Stimulated activated naive CD4-positive, alpha-beta T cell treated with Interleukin-2 at 50 U/mL for 16 hours (primary cell): ENCODE measurements at places on chromosomes 7 and 10.

GRCh38 chr10:63667596-63668480 is 146.6 kb downstream of the REEP3 start:
- DNase-seq: no peak

GRCh38 chr10:29876008-29876555 is 183.3 kb downstream of the JCAD start:
- DNase-seq: no peak

DNA sequence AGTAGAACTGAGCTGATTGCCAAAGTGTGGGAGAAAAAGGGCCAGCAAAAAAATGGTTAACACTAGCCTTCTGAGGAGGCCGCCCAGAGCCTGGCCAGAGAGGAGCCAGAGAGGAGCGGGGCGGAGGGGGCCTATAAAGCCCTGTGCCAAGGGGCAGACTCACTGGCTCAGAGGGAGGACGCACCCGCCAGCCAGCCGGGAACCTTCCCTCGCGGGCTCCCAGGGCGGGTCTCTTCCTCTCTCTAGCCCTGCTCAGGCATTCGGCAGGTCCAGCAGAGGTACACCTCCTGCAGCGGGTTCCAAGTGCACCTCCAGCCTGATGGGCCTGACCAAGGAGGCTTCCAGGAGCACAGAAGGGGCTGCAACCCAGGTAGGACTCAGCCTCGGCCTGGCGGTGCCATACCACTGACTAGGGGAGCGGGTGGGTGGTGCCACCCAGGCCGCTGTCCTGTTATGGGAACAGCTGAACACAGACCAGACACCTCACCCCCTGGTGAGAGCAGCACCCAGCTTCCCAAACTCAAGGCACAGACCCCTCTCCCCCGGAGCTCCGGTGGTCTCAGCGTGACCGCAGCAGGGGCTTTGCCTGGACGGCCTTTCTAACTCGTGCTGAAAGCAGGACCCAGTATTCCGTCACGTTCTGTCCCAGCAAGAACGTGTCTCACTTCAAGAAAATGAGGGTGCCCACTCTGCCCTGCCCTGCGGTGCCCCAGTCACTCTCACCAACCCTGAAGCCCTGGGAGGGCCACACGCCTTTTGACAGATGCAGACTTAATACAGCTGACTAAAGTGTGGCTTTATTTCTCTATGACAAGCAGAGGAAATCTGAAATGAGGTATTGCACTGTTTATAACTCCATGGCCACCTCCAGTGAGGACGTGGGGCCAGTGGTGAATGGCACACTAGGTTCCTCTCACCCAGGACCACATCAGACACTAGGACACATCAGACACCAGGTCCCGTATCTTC is at the start of gene GPER1:
TSS of gene GPER1 (plus strand) at position 162 of the 969 bp plus-strand sequence. CDS start 3,616 bp downstream, outside the sequence.
- no peak for DNase-seq

DNA sequence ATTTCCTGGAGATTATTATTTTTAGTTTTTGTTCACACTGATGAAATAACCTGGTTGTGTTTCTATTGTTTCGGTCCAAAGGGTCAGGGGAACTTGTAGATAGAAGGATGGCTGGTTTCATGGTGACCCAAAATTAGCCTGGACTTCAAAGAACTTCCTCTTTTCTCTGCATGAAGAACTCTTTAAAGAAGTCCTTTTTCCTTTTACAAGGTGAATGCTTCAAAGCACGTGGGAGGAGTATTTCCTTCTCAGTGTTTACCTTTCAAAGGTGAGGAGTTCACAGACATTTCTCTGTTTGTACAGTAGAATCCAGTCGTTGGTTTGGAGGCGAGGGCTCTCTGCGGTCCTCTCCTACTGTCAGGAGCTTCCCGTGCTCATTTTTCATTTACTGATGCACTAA is 561.7 kb downstream of the GATA3 start:
- DNase-seq: no peak

GRCh38 chr10:50260791-50261281 is 9.5 kb upstream of the ASAH2 start:
- DNase-seq: no peak

- DNase-seq: no peak
Measured at GRCh38 chr10:119831656-119832055, 41.0 kb downstream of the MCMBP start.

- DNase-seq: no peak
Measured at GRCh38 chr7:128137181-128137580, 103.9 kb upstream of the LEP start.

DNA sequence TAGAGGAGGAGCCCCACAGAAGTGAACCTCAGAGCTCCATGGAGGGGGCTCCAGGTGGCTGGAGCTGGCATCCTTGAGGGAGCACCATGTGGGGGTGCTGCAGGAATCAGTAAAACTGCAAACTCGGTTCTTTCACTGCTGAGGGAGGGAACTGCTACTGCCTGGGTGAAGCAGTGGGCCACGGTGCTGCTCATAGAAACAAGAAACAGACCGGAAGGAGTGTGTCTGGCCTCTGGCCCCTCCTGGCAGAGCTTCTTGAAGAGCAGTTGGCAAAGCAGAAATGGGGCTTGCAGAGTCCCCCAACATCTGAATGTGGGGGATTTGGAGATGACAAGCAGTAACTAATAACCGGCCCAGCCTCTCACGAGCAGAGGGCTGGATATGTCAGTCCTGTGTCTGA is 23.8 kb downstream of the TACC2 start:
- DNase-seq: no peak

- DNase-seq: no peak
Measured at GRCh38 chr7:105830405-105831301, 45.7 kb downstream of the ATXN7L1 start.

- DNase-seq: no peak
Measured at GRCh38 chr7:129084801-129085551, 30.1 kb upstream of the TNPO3 start.

DNA sequence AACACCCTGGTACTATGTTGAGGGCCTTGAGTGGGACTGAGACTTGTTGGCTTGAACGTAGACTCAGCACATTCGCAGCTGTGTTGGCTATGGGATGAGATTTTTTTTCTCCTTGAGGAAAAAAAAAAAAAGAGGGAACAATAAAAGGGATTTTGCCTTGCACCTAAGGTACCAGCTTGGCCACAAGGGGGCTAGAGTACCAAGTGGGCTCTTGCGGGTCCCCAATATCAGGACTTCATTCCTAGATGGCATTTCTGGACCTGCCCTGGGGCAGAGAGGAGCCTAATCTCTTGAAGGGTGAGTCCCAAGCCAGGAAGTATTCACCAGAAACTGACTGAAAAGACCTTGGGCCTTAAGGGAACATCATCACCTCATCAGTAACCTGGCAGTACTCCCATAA is 1083.6 kb upstream of the PHF14 start:
- no peak for DNase-seq

DNA sequence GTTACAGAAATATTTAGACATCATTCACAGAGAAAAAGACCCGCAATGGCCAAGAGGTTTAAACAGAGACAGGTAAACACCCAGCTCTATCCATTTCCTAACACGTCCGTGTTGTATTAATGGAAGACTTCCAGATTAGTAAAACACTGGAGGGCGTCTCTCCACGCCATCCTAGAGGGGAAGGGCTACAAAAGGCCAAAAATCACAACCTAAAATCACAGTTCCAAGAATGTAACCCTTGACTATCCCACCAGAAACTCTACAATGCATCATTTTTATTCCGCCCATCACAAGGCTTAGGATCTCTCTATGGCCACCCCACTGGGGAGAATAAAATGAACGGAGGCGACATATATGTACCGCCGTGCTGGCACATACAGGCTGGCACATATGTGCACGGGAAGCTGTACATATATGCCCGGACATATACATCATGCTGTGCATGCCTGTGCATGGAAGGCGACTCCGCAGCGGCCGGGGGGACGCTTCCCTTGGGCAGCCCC is 734 bp downstream of the PCLO start:
- DNase-seq: no peak

GRCh38 chr10:94402843-94403379 is 570 bp downstream of the TBC1D12 start:
- no peak for DNase-seq

DNA sequence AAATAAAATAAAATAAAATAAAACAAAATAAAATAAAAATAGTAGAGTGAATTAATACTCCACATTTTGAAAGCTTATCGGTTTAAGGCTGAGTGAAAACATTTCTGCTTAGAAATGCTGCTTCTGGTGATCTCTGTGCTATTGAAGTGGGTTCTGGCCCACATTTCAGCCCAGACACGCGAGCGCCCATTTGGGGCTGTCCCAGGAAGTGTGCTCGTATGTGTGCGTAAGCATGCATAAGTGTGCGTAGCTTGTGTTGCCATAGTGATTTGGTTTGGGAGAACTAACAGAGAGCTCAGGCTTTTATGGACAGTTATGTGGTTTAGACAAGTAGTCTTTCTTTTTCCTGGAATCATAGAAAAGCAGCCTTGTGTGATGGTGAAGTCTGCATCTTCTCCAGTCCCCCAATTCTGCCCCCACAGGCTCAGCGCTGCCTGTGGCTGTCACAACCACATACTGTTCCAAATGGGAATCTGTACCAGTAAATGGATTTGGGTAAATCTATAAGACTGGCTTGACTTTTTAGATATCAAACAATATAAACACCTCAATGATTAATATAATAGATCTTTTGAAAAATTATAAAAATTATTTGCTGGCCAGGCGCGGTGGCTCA is 29.8 kb upstream of the PURB start:
- peak; percentile 74 for DNase-seq

- no peak for DNase-seq
Measured at GRCh38 chr7:45696476-45696875, 122.3 kb downstream of the ADCY1 start.

DNA sequence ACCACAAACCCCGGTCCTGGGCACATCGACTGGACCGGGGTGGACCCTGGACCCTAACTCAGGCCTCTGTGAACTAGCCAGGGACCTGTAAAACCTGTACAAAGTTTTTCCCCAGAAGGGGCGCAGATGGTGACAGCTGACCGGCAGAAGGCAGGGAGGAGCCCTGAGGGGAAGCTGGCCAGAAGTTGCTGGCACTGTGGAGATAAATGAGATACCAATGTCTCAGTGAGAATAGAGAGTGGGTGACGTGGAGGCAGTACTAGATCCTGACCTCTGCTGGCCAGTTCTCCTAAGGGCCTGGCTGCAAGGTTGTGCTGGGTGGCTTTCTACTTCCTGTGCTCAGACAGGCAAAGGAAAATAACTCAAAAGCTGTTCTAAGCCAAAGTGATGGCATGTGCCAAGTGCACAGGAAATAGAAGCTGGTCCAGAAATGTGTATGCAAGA is 10.6 kb upstream of the TSPAN14 start:
- DNase-seq: no peak

- no peak for DNase-seq
Measured at GRCh38 chr10:120997756-120998155, 146.6 kb downstream of the WDR11 start.

- DNase-seq: no peak
Measured at GRCh38 chr7:159116581-159117339, 27.9 kb downstream of the VIPR2 start.

DNA sequence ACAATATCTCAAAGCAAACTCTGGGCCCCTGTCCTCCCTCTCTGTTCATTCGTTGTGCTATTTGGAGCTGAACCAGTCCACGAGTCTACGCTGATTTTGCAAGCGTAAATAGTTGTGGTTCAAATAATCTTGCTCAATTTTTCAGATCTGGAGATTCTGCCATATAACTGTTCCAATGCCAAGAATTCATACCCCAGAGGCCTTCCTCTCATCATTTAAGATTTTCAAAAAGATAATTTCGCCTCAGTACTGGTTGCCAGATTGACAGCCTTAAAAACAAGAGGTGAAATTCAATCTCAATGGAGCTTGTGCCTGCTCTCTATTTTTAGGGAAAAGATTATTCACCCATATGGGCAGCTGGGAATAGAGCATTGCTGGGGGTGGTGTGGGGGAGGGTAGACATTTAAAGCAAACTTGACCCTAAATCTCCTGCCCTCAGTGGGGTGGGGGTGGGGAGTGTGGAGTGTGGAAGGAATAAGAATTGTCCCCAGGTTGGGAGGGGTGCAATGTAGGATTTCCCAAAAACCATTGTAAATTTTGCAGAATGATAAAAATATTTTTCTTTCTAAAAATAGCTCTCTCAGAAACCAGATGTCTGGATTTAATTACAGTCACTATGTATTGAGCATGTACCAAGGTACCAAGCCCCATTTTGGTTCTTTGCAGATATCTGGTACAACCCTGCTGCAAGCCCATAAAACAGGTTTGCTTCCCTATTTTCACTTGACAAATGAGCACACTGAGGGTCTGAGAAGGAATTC is 104.7 kb upstream of the EEPD1 start:
- no peak for DNase-seq

DNA sequence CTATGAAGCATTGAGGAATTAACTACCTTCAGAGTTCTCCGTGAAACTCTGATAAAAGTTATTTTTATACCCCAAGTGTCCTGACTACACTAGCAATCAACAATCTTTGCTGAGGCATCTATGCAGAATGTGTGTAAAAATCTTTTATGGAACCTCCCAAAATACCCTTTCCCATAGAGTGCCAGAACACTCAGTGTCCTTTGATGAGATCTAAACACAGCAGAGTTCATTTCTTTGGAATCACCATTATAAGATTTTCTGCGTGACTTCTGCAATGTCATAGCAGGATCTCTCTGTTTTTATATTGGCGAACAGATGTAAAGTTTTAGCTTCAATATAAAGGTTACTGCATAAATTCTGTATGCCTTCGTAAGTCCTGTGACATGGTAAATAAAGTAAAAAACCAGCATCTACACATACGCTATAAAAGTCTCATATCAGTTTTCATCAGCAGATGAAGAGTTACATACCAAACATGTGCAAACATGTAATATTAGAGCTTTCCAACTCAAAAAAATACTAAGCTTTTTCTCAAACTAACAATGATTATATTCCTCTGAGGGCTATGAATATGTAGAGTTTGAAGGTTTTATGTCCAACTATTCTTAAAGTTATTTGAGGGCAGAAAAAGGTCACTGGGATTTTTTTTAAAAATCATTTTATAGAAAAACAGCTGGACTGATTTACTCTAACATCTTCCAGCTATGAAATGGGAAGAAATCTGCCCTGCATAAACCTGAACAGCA is 67.2 kb downstream of the SKIDA1 start:
- no peak for DNase-seq

DNA sequence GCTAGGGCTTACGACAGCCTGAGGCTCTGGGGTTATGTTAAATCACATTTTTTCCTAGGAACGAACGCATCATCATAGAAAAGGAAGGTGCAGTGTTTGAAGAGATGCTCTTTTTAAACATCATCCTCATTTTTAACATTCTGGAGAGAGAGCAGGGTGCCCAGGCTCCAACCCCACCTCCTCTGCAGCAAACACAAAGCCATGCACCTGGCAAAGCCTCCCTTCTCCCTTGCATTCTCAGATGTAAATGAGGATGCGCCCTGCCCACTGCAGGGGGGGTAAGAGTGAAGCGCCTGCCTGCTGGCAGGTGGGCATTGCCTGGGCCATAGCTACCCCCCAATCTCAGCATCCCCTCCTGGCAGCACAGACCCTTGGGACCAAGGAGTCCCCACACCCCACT is 92.4 kb downstream of the PTPRN2 start:
- DNase-seq: no peak

GRCh38 chr10:93993414-93993781 is 333 bp upstream of the PLCE1 start:
- no peak for DNase-seq

- DNase-seq: no peak
Measured at GRCh38 chr10:70985824-70986622, 97.7 kb upstream of the PCBD1 start.
